SHP77 (cell line): ENCODE measurements at places on chromosomes 11 and 22.

- DNase-seq, result peak; percentile 13
Observed at GRCh38 chr22:32206774-32207758, 2.2 kb upstream of the RFPL2 start.

GRCh38 chr22:35629406-35630216, 12.5 kb upstream of the MB start:
- no peak for DNase-seq

- DNase-seq, result peak; percentile 24
Observed at GRCh38 chr11:12842933-12843636, 166.0 kb upstream of the RASSF10 start.

- DNase-seq, result no peak
Observed at GRCh38 chr11:18324381-18324780, 2.0 kb downstream of the GTF2H1 start.

- DNase-seq, result no peak
Observed at GRCh38 chr22:17913801-17914347, 110.5 kb downstream of the MICAL3 start.

DNA sequence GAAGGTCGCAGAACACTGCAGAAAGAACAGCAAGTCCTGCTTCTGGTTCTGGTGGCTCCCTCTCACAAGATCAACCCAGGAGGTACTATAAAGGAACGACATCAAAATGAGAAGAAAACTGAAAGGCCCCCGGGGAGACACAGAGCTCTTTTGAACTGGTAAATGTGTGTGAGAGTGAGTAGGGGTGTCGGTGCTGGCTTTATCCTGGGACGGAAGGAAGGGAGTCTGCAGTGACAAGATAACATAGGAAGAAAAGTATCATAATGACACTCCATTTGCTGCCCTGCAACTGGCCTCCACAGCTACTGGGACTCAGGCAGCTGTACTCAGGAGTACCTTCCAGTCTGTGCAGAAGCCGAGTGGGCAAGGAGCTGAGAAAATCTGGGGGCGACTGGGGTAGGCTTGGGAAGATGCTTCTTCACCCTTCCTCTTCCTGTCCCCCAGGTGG, 60.9 kb downstream of the ENTHD1 start:
- DNase-seq, result no peak
